ENCODE measurements at places on chromosomes 12 and 14. TPM values are rescaled to one million over a fixed set of nuclear protein-coding genes. Genes with fewer than 3 reads are reported as not detected.

Gene SMCO2
- total RNA-seq = 0.58 TPM

Gene SERPINA10
- not detected for total RNA-seq

Gene FGF23
- total RNA-seq = not detected

- no peak for DNase-seq
Observed at GRCh38 chr12:94146166-94146936, 2.0 kb upstream of the PLXNC1 start.

DNA sequence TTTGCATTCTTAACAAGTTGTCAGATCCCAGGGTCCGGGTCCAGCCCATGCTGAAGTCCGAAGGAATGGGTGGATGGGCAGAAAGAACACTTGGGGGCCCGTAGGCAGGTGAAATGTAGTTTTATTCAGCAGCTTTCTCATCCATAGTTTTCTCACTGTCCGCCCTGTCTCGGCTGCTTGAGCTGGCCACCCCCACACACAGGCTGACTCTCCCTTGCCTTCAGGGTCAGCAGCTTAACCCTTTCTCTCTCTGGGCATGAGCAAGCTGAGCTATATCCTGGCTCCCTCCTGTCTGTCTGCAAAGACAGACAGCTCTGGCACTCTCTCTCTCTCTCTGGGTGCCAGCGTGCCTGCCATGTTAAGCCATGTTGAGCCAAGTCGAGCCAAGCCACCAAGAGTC lies 163.9 kb downstream of the PTCSC3 start:
- DNase-seq = no peak

DNA sequence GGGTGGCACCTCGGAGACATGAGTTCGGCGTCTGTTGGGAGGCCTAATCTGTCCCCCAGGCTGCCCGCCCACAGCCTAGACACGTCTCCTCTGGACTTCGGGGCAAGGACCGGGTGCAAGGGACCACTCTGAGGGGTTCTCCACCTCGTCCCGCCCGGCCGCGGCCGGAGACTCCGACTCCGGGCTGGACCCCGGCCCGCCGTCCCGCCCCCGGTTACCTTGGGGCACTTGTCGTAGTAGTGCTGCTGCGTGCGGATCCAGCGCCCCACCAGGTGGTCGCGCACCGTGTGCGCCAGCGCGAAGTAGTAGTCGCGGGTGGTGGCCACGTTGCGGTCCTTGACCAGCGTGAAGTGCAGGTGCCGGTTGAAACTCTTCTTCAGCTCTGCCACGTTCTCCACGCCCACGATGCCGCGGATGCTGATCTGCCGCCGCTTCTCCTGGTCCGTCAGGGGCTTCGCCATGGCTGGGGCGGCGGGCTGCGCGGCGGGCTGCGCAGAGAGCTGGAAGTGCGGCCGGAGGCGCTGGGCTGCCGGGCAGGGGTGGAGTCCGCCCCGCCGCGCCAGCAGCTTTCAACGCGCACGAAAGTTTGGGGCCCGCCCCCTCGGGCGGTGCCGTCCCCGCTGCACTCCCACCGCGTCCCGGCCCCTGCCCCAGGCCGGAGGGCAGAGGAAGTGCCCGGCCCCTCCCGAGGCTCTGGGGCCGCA lies at the start of gene PYGL:
PYGL (minus strand) TSS at position 541 of the 704 bp plus-strand sequence; CDS start at position 461, 80 bp downstream.
- DNase-seq = no peak

DNA sequence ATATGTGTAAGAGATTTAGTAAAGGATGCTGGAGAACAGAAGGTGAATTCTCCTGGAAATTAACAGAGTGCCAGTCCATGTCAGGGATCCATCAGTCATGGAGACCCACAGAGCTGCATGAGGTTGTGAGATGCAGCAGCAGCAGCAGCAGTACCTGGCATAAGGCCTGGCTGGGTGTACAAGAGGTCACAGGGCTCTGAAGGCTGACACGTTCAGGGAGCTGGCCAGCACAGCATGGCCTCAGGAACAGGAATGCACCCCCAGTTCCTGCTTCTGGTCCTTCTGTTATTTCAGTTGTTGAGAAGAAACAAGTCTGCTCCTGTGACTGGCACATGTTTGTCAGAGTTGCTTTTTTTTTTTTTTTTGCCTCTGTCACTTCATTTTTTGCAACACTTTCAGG lies 210.8 kb downstream of the CNTN1 start:
- no peak for DNase-seq

All from kidney epithelial cell (primary cell).